ENCODE measurements at places on chromosomes 12 and 14.

DNA sequence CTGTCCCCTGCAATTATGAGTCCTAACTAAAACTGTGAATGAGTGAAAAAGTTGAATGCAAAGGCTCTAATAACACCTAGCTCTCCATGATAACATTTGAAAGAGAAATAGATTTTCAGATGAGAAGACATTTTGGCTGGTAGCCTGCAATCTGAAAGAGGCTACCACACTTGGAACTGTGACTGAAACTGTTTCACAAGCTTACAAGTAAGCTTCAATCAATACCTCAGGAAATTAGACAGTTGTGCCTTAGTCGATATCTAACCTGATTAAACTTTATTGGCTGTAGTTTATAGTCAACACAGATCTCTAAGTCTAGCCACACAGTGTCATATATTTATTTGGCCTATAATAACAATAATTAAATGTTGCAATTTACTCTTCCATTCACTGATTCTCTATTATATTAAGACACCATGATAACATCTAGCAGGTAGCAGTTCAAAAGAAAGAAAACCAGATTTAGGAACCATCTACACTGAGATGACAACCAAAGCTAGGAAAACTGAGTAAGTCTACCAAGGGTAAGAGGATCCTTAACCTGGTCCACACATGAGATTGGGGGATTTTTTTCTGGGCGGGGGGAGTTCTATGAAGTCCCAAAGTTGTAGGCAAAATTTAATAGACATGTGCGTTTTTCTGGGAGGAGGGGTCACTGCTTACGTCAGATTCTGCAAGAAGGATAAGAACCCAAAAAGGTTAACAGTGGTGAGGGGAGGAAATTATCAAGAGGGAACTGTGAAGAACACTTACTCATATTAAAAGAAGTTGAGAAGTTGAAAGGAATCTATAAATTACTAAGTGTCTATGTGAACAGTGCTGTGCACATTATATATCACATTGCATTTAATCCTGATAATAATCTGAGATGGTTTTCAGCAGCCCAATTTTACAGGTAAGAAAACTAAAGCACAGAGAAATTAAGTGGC, 65.8 kb downstream of the NUMB start:
- DNase-seq: no peak

DNA sequence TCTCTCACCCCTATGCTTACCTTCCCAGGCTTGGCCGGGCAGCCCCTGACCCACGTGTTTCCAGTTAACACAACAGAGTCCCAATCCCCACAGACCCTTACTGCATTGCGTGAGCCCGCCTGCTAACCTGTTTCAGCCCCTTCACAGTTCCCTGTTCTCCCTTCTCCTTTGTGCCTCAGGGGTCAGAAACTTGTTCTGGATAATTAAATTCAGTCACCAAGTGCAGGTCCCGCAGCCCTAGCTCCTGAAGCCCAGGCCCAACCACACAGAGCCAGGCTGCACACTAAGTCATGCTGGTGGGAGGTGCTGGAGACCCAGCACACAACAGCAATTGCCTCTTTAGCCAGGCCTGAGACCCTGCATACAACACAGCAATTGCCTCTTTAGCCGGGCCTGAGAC, 9.6 kb downstream of the ISM2 start:
- DNase-seq: no peak

- DNase-seq: no peak
Observed at GRCh38 chr12:3398196-3398789, 92.7 kb upstream of the PRMT8 start.

DNA sequence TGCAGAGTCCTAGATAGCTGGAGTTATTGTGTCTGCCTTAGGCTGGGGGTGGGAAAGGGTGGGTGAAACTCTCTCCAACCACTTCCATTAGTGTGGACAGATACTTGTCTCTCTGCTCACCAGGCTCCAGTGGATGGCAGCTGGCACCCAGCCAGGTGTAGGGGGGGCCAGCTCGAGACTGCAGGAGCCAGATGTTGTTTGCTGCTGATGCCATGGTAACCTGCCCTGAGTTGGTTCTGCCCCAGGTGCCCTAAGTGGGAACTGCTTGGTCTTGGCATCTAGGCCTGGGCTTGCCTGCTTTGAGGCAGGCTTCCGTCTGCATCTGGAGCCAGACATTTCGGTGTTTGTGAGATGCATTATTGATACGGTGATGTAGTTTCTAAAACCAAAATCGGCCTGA, 82.2 kb downstream of the ADCK1 start:
- DNase-seq: no peak

- DNase-seq: no peak
Observed at GRCh38 chr12:53424626-53425514, 1.2 kb downstream of the AMHR2 start.

- no peak for DNase-seq
Observed at GRCh38 chr14:59344691-59345455, 120.3 kb downstream of the GPR135 start.

- no peak for DNase-seq
Observed at GRCh38 chr12:2179953-2180736, 127.4 kb downstream of the CACNA1C start.

GRCh38 chr14:75720842-75721498, 59.9 kb downstream of the TTLL5 start:
- no peak for DNase-seq

- no peak for DNase-seq
Observed at GRCh38 chr12:52615208-52615868, 3.0 kb downstream of the KRT73 start.

DNA sequence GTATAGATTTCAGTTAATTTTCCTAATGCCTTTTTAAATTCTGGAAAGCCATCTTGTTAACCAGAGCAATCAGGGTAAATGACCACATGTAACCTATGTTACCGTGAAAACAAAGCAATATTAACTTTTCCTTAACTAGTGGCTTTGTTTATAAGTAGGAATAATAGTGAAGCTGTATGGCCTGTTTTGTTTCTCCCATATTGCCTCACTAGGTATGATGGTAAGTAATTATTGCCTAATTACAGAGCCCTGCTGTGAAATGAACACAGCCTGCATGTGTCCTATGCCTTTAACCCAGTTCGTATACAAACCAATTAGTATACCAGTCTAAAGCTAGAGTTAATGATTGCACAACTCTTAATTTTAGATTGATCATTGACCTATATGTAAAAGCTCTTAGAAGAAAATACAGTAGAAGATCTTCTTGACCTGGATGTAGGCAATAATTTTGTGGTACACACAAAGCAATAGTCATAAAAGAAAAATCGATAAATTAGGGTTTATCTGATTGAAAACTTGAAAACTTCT, 249.9 kb downstream of the CCDC91 start:
- DNase-seq: no peak

DNA sequence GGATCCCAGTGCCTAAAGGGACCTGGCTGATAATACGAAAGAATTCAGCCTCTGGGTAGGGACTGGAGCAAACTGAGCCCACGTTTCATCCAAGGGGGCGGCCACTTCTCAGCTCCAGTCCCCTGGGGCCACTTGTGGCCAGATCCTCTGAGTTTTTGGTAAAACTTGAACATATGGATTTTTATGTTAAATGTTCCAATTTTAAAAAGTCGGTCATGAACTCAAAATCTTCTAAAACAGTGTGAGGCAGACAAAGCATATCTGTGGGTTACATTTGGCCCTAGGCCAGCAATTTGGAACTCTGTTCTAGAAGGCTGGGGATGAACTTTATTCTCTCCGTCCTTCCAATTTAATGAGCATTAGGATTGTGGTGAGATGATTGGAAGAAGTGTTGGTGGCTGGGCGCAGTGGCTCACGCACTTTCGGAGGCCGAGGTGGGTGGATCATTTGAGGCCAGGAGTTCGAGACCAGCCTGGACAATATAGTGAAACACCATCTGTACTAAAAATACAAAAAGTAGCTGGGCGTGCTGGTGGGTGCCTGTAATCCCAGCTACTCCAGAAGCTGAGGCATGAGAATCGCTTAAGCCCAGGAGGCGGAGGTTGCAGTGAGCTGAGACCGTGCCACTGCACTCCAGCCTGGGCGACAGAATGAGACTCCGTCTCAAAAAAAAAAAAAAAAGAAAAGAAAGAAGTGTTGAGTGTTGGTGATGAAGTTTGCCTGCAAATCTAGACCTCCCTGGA, 3.0 kb upstream of the PPP1CC start:
- no peak for DNase-seq

Measured in central memory CD4-positive, alpha-beta T cell (primary cell).